ENCODE measurements at places on chromosomes 1 and 21. TPM values are rescaled to one million over a fixed set of nuclear protein-coding genes. Genes with fewer than 3 reads are reported as not detected.
A peak's percentile ranks its signal among the peaks of the same experiment; 100 is the strongest.

AHDC1 gene
- 11.9 TPM for total RNA-seq

VASH2 gene
- total RNA-seq = 35.9 TPM

HEYL gene
- total RNA-seq = 0.47 TPM

FCGR2B gene
- 0.47 TPM for total RNA-seq

BMP8A gene
- total RNA-seq = 0.16 TPM

PTGER3 gene
- 1.2 TPM for total RNA-seq

CD1E gene
- total RNA-seq = not detected

GPA33 gene
- not detected for total RNA-seq

DNA sequence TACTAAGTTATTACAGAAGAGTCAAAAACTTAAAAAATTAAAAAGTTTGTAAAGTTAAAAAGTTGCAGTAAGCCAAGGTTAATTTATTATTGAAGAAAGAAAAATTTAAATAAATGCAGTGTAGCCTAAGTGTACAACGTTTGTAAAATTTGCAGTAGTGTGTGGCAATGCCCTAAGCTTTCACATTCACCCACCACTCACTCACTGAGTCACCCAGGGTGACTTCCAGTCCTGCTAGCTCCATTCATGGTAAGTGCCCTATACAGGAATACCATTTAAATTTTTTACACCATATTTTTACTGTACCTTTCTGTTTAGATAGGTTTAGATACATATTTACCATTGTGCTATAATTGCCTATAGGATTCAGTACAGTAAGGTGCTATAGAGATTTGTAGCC, 88.6 kb downstream of the CTH start:
- DNase-seq = no peak

- peak; percentile 62 for DNase-seq
Observed at GRCh38 chr1:10339815-10340214, 59.0 kb upstream of the PGD start.

DNA sequence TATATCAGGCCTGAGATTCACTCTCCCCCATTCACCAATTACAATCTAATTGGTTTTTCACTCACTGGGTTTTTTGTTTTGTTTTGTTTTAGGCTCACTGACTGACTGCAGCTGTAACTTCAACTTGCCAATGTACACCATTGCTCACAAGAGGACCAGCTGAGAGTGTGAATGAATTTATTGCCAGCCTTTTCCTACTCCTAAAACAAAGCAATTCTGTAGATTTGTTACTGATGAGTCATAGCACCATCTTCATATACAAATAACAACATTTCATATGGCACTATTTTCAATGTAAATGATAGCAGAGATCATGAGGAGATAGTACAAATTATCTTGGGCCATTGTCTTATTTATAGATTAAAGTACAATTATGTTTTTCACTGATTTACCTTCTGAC, 76.0 kb upstream of the DPYD start:
- DNase-seq = no peak

GRCh38 chr1:112866151-112866550, 89.8 kb downstream of the SLC16A1 start:
- DNase-seq = no peak

DNA sequence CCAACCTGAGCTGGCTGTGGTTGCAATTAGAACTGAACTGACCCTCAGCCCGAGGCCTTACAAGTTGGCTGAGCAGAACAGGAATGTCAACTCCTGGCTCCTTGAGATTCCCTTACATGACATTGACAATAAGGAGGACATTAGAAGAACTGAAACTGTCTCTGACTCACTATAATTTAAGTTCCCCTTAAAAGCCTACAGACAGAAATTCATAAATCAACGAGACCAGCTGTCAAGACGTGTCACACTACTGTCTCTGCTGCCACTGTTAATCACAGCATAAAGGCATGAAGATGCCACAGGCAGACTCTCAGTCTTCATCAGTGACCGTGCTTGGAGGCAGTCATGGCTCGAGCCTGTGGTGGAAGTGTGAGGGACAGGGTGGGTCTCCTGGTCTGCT, 168.8 kb downstream of the GABPA start:
- no peak for DNase-seq

DNA sequence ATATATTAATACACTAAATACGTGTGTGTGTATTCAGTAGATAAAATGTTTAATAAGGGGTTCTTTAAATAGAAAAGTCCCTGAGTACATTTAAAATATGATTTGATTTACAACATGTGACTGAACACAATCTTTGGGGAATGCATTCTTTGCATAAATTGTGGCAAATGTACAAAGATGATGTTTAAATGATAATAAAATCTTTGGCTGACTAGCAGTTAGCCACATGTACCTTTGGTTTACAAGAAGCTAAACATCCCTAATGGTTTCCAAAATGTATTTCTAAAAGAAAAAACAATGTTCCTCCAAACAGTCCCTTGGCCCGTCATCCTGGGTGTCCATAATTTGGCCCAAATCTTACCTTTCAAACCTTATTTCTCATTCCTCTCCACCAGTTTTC, 106.4 kb upstream of the MARK1 start:
- DNase-seq = no peak

DNA sequence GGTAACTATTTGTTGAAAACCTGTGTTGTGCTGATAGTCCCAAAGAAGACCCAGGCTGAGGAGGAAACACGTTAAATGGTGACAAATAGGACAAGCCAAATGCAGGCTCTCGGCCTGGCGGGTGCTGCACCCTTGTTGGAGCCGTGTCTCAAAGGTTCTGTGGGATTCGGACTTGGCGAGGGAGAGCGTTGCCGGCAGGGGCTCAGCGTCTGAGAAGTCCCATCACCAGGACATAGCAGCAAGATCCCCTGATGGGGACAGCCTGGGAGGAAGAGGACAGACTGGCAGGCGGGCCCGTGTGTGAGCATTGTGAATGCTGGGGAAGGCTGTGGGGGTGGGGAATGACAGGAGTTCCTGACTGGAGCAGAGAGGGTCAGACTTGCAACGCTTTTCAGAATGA, 142.5 kb downstream of the PGBD5 start:
- no peak for DNase-seq

DNA sequence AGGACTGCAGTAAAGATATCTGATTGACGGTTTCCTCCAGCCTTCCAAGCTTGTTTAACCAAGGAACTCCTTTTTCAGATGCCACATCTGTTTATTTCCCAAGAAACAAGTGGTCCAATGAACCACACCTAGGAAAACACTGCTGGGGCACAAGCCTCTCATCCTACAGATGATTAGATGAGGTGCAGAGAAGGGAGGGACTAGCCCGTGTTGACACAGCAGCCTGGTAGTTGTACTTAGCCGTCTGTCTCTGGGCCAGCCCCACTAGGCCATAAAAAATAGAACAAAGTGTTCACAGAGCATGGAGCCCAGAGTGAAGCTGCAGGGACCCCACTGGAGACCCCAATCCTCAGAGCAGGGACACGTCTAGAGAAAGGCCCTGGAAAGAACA, 32.1 kb downstream of the LRP8 start:
- DNase-seq = no peak

DNA sequence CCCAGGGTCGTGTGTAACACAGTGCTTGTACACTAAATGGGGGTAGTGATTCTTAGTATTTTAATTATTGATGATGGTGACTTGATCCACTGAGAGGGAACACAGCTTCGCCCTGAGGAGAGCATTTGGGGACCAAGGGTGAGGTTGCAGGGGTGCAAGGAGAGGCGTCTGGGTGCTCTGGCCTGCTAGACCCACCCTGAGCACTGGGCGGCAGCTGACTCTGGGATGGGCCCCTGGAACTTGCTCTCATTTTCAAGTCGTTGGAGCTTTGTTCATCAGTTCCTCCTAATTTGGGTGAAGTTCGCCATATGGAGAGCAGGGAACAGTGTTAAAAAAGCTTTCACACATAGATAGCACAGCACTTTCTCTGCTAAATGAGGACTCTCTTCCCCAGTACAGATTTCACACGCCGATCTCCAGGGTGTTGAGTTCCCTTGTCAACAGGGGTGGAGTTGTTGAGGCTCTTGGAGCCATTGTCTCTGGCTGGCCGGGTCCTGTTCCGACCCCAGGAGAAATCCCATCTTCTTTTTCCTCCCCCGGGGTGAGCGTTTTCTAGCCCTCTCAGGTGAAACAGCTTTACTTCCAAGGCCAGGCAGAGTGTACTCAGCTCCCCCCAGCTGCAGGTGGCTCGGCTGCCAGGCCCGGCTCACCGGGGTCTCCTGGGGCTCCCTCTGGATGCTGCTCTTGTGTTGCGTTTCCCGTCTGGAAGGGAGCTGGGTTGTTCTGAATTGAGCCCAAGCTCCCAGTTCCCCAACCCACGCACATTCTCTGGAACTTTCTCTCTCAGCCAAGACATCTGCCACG, 367.4 kb downstream of the RPS6KC1 start:
- DNase-seq = peak; percentile 11

GRCh38 chr1:11176081-11176706, 13.0 kb upstream of the ANGPTL7 start:
- DNase-seq = no peak

GRCh38 chr1:45911634-45912033, 108.2 kb downstream of the MAST2 start:
- DNase-seq = no peak

DNA sequence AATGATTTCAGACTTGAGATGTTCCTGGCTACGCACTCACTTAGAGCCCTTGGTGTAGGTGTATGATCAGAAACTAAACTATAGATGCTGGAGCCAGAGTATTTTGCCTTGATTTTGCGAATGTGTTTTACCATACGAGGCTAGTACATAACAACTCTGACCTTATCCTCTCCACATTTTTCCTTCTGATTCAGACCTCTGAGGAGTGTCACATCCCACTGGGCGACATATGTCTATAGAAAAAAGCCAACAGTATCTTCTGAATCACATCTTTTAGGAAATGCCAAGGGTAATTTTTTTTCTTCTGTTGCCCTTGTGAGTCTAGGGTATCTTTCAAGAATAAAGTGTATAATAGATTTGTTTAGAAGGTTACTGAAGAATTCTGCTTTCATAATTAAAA, 49.6 kb downstream of the AK4 start:
- no peak for DNase-seq

GRCh38 chr1:208223136-208223535, 21.0 kb downstream of the PLXNA2 start:
- DNase-seq = no peak

DNA sequence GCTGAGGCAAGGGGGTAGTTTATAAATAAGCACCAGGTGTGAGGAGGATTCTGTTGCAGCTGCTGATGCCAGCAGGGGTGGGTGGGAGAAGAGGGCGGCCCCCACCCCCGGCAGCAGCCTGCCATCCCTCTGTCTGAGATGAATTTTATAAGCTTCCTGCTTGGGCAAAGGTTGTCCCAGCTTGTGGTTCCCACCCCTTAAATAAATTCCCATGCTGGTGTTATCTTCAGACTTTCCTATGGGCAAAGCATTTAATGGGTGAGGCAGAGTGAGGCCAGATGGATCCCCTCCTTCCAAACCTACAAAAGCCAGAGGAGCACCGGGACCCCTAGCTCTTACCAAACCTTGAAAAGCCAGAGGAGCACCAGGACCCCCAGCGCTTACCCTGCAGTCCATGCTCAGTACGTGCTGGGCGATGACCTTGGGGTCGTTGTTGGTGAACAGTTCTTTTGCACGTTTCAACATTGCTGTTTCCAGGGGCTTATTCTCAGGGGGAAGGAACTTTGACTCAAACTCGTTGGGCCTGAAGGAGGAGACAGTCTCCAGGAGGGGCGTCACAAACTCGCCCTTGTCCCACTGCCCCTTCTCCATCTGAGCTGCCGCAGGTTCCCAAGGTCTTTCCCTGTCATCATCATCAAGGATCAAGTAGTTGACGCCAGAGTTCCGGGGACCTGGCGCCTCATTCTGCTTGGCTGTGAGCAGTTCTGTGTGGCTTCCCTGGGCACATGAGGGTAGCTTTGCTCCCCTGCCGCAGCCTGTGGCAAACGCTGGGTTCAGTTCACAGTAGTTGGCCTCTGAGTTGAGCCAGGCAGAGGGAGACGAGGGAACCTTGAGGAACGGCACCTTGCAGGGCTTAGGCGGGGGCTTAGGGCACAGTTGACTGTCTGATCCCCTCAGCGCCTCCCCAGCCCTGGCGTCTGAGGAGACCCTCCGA, 99.5 kb downstream of the BCAR3 start:
- no peak for DNase-seq

- DNase-seq = no peak
Observed at GRCh38 chr1:110340207-110340468, 961 bp downstream of the RBM15 start.

GRCh38 chr1:39081271-39082009, 55.3 kb downstream of the NDUFS5 start:
- no peak for DNase-seq

- DNase-seq = no peak
Observed at GRCh38 chr1:205974712-205975111, 28.5 kb downstream of the RAB7B start.
